ENCODE measurements at places on chromosomes 12 and 14.

GRCh38 chr12:55816881-55817344, 611 bp downstream of the SARNP start:
- DNase-seq = peak; percentile 39

DNA sequence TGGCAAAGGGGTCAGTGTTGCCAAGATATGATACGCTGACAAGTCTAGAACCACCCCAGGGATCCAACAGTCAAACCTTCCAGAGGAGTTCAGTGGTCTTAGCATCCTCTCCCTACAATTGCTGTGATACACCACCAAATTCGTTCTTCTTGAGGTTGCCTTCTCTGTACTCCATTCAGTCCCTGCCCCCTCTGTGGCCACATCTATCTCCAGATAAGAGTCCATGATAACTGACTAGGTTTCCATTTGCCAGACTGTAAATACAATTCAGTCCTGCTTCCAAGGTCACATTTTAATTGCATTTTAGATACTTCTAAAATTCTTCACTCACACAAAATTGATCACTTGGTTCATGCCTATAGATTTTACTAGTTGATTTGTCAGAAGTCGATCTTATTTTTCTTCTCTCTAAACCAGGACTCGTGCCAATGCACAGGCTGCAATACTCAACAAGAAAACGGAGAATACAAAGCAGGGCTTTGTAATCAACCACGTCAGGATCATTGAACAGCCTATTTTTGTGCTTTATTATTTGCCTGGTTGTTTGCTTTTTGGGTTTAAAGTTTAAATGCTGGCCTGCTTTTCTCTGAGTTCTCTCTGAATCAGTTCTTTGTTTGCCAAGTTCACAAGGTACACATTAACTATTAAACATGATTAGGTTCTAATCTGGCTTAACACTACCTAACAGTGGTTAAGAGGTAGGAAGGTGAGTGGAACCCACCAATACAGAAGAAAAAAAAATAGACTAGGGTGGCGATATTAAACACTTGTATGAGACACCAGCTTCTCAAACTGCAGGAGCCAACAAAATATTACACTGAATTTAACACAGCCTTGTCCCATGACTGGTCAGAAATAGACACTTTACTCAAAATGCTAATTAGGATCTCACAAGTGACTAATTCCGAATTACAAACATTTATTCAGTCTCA, 5.3 kb upstream of the TSPAN8 start:
- no peak for DNase-seq

- no peak for DNase-seq
Measured at GRCh38 chr14:68359837-68360552, 432.9 kb downstream of the ZFP36L1 start.

DNA sequence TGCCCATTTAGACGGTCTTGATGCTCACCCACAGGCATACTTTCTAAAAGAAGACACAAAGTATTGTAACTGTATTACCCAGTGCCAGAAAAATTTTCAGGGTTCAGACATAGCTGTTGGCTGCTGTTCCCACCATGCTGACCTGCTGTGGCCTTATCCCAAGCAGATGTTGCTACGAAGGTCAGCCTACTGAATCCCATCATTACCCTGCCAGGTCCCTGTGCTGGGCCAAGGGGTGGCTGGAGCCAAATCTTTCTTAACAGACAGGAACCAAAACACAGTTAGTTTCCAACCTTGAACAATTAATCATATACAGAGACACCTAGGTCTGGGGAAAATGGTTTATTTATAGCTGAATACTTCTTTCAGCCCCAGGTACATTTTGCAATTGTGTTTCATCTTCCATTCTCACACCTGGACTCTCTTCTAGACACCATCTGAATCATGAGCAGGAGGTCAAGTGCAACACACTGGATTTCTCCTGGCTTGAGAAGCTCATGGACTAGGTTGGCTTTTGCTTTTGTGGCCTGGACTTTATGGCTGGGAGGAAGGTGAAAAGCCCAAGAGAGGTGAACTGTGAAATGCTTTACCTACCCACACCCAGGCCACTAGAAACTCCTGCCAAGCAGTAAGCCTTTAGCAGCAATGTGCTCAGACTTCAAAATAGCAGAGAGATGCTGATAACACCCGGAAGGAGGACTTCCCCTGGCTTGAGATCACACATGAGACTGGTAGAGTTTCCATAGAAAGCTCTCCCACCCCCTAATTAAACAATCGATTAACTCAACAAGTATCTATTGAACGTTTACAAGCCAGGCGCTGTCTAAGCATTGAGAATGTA, 150.1 kb downstream of the SUDS3 start:
- DNase-seq = no peak

- DNase-seq = no peak
Measured at GRCh38 chr14:68594737-68595380, 198.0 kb downstream of the ZFP36L1 start.

- peak; percentile 80 for DNase-seq
Measured at GRCh38 chr14:76917158-76917596, 91.0 kb downstream of the LRRC74A start.

DNA sequence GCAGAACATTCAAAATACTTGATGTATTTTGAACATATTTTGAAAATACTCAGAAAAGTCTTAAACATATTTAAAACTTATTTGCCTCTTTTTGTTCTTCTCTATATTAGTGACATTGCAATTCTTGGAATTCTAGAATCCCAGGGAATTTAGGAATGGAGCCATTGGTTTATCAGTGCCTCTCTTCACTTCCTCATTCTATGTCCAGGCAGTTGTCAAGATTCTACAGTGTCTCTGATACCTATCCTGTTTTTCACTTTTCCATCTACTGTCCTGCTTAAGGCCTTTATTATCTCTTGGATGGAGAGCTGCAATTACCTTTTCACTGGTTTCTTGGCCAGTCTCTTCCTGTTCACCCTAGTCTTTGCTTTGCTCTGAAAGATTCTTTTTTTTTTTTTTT, 144.6 kb downstream of the TTLL5 start:
- DNase-seq = no peak

DNA sequence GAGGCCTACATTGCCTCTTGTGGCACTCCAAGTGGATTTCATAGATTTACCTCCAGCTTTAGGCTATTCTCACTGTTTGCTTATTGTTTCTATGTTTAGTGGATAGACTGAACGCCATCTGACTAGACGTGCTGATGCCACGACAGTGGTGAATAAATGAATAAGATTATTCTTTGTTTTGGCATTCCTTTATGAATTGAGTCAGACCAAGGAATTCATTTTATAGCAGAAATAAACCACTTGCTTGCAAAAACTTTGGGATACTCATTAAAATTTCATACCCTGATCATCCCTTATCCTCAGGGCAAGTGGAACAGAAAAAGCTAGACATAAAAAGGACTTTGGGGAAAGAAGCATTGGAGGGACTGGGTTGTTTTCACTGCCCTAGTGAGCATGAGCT, 71.7 kb upstream of the FERMT2 start:
- no peak for DNase-seq

DNA sequence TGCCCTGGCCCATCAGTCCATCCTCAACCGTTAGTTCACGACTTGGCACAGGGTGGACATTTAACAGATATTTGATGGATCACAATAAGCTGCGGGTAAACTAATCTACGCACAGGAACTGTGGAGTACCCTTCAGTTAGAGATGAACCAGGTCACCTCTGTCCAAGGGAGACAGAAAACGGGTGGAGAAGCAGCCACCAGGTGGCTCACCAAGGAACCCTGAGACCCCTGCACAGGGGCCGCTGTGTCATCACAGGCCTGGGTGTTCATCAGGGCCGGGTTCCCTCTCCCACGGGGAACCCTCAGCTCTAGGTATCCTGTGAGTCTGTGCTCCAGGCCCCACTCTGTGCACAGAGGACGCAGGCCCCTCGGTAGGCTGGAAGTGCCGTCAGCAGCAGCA, 122.2 kb downstream of the PIWIL1 start:
- no peak for DNase-seq

DNA sequence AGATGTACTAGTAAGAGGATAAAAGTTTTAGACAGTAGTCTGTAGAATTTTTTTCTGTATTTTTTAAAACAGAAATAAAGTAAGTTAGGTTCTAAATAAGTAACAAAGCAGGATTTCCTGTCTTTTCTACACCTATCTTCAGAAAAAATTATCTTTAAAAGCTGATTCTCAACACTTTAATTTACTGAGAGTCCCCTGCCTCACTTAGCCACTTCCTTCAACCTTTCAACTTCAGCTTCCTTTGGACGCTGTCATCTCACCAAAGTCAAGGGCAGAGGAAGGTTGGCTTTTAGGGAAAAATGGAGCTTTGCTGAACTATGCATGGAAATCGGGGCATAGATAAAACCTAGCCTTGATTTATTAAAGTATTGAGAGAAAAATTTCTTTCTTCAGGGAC, 44.9 kb upstream of the CERS5 start:
- DNase-seq = no peak

GRCh38 chr12:110744151-110744571, 1.5 kb upstream of the PPP1CC start:
- DNase-seq = peak; percentile 53

- DNase-seq = no peak
Measured at GRCh38 chr14:70472253-70473159, 20.5 kb downstream of the ADAM21 start.

- peak; percentile 47 for DNase-seq
Measured at GRCh38 chr14:96037891-96038557, 1.1 kb upstream of the C14orf132 start.

DNA sequence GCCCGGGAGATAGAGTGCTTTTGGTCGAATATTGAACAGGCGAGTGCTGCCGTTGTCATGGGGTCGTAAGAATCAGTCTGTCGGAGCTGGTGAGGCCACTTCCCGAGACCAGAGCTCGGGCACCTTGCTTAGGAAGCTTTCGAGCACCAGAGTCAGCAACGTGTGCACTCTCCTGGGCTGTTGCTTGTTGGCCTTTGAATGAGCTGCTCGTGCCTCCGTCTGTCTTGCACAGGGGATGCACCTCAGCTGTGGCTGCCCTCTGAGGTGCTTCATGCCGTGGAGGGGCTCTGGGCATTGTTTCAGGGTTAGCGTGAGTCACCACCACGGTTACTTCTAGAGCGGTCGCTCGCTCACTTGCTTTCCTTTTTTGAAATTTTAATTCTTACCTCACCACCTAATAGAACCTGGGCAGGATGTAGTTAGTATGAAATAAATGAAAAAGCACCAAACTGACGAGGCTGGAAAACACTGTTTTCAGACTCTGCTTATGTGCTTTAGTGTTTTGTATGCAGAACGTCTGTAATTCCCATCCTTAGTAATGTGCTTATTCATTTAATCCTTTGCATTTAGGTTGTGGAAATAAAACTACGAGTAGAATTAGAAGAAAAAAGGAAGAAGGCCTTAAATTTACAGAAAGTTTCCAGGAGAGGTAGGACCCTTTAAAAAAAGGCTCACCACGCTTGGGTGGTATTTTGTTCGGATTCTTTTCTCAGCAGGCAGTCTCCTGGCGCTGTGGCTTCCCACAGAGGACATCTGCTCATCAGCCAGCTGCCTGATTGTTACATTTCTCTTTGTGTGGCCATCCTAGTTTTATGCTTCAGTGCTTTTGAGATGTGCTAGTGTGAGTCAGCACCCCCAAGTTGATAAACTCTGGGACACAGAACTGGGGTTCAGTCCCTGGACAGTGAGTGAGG, 40.6 kb downstream of the EP400 start:
- no peak for DNase-seq

GRCh38 chr12:22740656-22741355, 115.8 kb downstream of the ETNK1 start:
- no peak for DNase-seq

GRCh38 chr14:73823339-73823885, 28.2 kb upstream of the PTGR2 start:
- no peak for DNase-seq

DNA sequence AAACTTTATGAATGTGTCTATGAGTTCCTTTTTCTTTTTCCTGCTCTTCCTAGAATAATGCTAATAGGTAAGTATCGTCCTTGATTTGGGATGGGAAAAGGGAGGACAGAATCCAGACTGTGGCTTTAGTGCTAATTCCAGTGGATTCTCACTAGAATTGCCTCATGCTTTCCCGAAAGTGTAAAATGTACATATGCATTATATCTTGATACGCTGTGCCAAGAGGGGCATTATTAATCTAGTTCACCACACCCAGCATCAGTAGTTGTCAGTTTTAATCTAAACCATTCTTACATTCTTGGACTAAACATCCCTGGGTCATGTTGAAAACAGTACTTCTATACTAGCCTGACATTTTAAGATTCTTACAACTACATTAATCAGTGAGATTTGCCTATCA, 49.3 kb downstream of the GCH1 start:
- no peak for DNase-seq

- no peak for DNase-seq
Measured at GRCh38 chr14:99327458-99328250, 55.7 kb upstream of the BCL11B start.

GRCh38 chr14:57871459-57872080, 5.7 kb upstream of the SLC35F4 start:
- peak; percentile 25 for DNase-seq

DNA sequence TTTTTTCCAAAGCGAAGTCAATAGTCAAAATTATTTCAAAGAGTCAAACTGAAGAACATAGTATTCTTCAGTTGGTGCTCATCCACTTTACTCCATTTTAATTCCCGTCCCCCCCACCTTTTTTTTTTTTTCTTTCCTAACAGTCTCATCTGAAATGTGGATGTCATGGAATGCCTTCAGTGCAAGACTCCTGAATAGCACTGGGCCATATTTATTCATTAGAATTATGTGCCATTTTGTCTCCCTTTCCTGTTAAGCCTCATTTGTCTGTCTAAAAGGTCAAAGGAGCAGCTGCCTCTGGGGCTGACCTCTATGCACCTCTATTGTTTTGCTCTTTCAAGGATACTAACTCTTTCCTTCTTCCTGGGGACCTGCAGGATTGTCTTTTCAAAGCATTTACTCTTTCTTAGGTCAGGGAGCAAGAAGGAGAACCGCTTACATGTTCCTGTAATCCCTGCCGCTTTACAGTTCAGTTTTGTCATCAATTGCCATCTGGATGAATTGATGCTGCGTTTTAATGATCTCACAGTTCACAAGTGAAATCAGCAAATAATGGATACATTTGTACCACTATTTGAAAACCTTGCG, 310.6 kb downstream of the NPAS3 start:
- no peak for DNase-seq

DNA sequence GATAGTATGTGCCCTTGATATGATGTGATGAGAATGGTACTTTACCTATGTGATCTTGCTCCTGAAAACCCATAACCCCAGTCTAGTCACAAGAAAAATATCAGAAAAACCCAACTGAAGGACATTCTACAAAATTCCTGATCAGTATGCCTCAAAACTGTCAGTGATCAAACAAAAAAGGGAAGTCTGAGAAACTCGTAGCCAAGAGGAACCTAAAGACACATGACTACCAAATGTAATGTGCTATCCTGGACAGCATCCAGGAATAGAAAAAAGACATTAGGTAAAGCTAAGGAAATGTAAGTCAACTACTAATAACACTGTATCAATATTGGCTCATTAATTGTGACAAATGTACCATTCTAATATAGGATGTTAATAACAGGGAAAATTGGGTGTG, 4.1 kb upstream of the WIF1 start:
- no peak for DNase-seq

Measured in amniotic epithelial cell (primary cell).